Putamen (tissue), 1 donor: ENCODE measurements at places on chromosomes 4 and X.

DNA sequence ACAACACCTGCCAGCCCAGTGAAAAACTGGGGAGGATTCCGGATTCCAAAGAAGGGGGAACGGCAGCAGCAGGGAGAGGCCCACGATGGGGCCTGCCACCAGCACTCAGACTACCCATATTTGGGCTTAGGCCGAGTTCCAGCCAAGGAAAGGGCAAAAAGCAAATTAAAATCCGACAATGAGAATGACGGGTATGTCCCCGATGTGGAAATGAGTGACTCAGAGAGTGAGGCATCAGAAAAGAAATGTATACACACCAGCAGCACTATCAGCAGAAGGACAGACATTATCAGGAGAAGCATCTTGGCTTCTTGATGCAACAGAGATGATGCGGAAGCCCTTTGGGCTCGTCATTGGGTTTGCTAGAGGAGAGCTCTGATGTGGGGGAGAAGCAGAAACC, 62.4 kb downstream of the JADE1 start:
- DNase-seq = no peak

DNA sequence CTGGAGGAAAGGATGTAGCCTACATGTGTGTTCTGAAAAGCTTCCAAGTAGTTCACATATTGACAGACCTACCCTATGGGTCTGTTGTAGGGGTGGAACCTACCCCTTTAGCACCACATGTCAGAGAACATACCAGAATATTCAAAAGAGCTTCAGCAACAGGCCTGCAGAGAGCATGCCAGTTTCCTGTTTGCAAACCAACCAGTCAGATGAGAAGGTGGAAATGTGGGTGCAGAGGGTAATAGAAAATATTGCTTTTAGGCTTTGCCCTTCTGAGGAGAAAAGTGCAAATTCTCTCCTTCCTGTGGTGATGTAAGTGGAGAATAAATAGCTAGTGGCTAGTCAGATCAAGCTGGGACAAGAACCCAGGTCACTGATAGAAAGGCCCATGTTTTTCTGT, 16.4 kb downstream of the INTS6L start:
- no peak for DNase-seq

DNA sequence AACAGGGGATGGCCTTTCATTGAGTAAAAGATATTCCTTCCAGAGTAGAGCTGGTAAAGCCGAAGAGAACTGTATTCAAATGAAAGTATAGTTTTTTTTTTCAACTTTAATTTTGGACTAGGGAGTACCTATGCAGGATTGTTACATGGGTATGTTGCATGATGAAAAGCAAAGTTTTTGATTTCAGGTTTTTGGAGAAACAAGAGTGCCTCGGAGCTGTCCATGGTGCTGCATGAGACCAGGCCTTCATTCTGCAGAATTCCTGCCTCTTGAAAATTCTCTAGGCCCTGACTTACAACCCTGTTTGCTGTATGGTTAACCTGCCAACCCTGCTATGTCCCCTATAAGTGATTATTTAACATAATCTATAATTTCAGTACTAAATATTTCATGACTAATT, 1065.7 kb upstream of the FTHL17 start:
- DNase-seq = no peak

DNA sequence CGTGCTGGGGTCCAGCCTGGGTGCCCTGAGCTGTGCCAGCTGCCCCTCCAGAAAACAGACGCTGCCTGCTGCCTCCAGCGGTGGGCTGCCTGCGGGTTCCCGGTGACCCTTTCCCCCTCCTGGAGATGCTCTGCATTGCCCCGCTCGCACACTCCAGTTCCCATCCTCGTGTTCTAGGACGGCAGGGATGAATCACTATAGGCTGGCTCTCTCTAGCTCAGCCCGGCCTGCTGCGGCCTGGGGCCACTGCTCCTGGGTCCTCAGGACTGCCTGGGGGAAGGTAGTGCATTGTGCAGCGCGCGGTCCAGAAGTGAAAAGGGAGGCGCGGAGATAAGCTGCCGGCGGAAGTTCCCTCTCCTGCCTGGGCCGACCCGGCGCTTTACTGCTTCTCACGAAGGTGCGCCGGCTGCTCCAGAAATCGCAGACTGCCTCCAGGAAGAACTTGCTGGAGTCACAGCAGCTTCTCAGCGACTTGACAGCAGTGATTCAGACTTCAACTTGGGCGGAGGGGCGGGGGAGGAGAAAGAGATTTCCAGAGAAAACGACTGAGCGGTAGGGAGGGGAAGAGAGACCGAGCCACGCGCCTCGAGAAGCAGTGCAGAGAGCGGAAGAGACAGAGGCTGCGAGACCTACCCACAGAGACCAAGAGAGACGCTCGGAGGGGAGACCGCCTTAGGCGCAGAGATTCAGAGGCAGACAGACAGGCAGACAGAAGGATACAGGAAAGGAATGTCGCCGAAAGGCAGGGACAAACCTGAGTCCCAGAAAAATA, 6.7 kb upstream of the MSX1 start:
- peak; percentile 80 for DNase-seq

DNA sequence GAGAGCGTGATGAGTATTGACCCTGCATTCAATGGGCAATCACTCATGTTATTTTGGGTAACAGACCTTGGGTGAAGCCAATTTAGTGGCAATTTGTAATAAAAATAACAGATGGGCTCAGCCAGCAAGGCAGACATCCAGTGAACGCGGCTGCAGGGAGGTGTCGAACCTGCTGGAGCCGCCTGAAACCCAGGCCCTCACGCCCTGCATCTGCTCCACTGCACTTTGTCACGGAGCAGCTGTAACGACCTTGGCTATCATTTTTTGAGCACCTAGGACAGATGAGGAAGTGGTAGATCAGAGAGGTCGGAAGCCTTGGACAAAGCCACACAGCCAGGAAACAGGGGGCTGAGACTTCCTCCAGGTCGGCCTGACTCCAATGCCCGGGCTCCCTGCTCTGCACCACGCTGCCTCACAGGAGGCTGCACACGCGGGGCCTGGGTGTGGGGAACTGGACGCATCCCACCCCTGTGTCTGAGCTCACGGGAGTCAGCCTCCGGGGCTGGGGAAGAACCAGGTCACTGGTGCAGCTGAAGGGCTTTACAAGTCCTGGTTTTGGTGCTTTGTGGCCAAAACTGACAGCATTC, 19.4 kb downstream of the HMX1 start:
- no peak for DNase-seq

DNA sequence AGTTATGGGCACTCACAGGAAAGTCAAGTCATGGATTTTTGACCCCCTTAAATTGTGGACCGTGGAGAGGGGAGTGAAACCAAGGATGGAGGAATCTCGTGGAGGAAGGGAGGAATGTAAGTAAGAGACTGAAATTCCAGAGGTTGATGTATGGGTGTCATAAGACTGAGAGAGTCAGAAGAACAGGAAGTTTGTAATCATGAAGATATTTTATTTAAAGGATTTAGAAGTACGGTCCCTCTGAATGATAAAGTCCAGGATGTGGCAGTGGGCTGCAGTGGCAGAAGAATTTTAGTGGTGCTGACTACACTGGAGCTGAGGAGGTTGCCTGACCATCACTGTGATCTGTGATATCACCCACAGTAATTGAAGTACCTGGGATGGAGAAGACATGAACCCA, 57.8 kb downstream of the DCLK2 start:
- no peak for DNase-seq

GRCh38 chrX:154592505-154592904, 7.6 kb downstream of the CTAG1A start:
- DNase-seq = no peak

- no peak for DNase-seq
Observed at GRCh38 chrX:72685018-72685417, 29.1 kb downstream of the PHKA1 start.

- peak; percentile 27 for DNase-seq
Observed at GRCh38 chr4:22897520-22898108, 204.9 kb downstream of the GBA3 start.

DNA sequence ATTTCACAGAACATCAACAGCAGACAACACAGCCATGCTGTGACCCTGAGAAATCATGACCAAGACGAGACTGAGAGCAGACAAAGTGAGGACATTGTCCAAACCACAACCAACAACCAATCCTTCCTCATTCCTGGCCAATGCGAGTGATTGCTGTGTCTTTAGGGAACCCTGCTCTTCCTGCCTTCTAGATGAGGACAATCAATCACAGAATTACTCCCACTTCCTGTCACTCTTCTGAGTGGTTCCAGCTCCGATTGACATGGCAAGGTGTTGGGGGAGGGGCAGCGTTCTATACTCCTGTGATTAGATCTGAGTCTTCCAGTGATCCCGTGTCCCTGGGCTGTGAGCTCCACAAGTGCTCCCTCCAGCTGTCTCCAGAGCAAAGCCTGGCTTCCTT, 227.8 kb downstream of the STIM2 start:
- no peak for DNase-seq

DNA sequence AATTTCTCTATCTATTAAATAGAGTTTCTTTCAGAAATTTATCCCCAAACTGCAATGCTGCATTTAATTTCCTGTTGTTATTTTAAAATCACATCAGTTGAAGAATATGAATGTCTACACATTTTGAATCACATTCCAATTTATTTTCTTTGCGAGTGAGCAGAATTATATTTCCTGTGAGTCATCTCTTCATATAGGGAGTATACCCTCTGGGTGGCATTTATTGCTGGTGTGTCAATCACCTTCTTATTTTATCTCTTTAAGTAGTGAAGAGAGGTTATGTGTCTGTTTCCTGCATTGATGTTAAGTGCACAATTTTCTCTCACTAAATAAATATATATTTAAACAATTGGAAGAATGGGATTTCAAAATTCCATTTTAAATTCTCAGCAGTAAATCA, 511.0 kb upstream of the ATOH1 start:
- DNase-seq = no peak

DNA sequence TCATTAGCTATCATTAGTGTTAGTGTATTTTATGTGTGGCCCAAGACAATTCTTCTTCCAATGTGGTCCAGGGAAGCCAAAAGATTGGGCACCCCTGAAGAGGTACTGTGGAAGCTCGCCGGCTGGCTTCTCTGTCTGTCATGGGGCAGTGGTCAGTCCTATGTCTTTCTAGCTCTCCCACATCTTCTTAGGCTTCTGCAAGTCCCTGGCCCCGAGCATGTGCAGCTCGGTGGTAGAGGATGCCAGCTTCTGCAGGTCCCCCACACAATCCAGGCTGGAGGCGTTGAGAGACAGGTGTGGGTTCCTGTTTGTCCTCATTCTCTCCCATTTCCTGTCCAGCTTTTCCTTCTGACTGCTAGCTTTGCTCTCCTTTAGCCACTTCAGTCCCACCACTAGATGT, 134.1 kb upstream of the NALF2 start:
- no peak for DNase-seq

DNA sequence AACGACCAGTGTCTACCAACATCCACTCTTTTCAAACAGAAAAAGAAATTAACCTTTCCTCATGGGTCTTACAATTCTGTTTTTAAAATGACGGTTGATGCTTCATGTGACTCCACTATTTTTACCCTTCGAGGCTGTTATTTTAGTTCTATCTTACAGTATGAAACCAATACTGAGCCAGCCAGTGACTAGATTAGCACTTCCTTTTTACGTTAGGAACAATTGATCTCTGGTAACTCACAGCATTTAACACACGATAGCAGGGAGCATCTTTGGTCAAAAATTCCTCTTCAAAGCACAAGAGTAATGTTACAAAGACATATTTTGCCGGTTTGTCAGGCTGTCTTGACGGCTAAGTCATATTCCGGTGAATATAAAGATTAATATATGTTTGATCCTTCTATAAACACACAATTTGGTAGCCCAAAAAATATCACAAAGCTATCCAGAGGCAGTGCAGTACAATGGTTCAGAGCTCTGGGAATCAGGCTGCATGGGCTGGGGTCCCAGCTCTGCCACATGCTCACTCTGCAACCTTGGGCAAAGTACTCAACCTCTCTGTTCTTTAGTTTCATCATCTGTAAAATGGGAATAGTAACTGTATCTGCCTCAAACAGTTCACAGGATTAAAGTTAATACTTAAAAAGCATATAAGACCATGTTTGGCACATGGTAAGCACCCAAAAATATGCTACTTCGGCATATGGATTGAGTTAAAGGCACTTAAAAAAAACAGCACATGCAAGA, 62.9 kb upstream of the TXK start:
- no peak for DNase-seq

DNA sequence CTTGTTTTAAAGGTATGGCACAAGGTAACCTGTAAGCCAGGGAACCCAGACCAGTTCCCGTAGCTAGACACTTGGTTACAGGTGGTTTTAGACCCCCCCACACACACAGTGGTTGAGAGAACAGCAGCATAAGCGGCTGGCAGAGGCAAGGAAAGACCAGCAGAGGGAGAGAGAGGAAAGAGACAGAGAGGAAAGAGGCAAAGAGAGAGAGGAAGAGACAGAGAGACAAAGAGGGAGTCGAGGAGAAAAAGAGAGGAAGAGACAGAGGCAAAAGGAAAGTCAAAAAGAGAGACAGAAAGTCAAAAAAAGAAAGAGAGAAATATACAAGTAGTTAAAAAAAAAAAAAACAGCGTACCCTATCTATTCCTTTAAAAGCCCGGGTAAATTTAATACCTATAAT, 19.5 kb upstream of the PCSK1N start:
- no peak for DNase-seq

GRCh38 chrX:72540318-72540717, 32.3 kb downstream of the HDAC8 start:
- DNase-seq = peak; percentile 19

- no peak for DNase-seq
Observed at GRCh38 chr4:70979445-70980008, 13.9 kb upstream of the DCK start.

DNA sequence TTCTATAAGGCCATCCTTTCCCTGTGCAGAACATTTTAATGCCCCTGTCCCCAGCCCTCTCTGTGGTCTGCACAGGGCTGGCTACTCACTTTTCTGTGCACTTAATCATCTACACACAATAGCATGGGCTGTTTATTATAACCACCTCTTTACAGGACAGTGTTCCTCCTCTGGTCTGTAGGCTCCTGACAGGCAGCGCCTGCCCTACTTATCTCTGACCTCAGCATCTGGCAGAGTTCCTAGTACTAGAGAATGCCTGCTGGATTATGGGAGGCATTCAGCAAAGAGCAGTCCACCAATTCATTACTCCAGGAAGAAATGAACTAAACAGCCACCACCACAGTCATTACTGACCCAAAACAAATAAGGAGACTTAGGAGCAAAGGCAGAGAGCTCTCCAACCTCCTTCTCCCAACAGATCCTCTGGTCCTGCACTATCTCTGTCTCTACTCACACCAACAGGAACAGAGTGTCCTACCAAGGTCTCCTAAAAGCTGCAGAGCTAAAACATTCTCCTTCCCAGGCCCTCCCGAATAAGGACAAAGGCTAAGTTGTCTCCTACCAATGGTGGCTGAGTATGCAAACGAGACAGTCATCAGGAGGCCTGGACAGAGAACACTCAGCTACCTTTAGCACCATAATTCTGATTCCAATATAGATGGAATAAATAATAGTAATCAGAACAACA, 279.2 kb downstream of the QDPR start:
- peak; percentile 18 for DNase-seq

GRCh38 chrX:129961180-129962083, 21.0 kb upstream of the BCORL1 start:
- no peak for DNase-seq

DNA sequence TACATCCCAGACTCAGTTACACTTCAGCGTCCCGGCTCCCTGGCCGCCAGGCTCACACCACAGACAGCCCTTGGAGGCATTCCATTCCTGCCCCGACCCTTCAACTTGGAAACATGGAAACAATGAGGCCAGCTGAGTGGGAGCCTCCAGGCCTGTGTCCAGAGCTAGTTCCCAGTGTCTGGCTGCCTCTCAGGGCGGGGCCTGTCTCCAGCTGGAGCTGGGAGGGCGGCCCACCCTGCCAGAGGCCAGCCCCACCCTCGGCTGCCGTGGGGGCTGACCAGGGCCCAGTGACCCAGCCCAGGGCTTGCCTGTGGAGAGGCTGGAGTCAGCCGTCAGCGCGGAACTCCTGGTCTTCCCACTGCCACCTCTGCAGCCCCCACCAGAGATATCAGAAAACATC, 37.4 kb upstream of the SPON2 start:
- peak; percentile 64 for DNase-seq
